Stimulated activated CD8-positive, alpha-beta memory T cell treated with anti-CD3 and anti-CD28 coated beads, Interleukin-7, amount 100 ng/mL, for 48 hours (primary cell): ENCODE measurements at places on chromosomes 13 and 19.

GRCh38 chr19:29952177-29952576 is 10.1 kb downstream of the URI1 start:
- DNase-seq, result no peak

- DNase-seq, result no peak
Observed at GRCh38 chr13:81406022-81406421, 1065.1 kb upstream of the SPRY2 start.

GRCh38 chr13:101639711-101640110 is 187.2 kb downstream of the ITGBL1 start:
- no peak for DNase-seq

DNA sequence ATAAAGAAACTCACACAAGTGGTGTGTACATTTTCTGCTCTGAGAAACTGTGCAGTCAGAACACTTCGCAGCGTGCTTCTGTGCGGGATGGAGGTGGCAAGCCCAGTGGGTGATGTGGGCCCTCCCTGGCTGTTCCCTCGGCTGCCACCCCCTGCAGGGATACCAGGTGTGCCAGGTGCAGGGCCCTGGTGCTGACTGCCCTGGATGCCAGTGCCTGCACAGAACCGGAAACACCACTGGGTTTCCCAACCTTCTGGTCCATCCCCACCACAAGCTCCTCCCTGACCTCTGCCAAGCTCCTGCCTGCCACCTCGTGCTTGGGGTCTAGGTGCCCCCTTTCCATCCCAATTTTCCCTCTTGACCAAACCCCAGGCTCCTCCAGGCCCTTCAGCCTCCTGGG is 81.9 kb upstream of the MCF2L start:
- DNase-seq, result no peak

DNA sequence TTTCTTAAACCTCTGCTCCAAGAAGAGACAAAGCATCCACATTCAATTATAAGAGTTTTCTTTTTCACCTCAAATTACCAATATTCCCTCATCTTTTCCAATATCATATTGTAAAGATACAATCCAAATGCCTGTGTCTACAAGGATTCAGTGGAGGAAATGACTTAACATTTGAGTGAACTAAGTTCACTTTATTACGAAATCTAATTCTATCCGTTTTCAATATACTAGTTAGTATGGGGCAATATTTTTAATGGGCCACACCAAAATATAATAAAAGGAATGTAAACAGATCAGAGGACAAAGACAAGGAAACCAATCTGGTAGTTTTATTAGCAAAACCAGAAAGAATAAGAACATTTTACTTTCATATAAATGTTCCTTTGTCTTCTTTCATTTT is 136.0 kb downstream of the DCLK1 start:
- DNase-seq, result no peak

GRCh38 chr19:49347191-49347590 is 12.0 kb downstream of the CD37 start:
- no peak for DNase-seq

- no peak for DNase-seq
Observed at GRCh38 chr19:3190470-3190770, 4.7 kb downstream of the NCLN start.

DNA sequence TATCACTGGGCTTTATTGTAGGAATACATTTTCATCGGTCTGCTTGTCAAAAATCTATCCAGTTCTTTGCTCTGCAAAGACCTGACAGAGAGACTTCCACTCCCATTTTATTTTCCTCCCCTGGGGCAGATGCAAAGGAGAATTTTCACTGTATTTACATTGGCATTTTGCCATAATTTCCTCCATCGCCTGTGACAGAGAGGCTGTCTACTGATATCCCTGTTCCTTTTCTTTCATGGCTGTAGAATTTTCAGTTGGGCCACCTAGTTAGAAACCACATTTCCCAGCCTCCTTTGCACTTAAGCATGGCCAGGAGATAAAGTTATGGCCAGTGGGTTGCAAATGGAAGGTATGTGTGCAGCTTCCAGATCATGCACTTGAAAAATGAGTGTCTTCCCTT is 89.3 kb downstream of the NUFIP1 start:
- no peak for DNase-seq

DNA sequence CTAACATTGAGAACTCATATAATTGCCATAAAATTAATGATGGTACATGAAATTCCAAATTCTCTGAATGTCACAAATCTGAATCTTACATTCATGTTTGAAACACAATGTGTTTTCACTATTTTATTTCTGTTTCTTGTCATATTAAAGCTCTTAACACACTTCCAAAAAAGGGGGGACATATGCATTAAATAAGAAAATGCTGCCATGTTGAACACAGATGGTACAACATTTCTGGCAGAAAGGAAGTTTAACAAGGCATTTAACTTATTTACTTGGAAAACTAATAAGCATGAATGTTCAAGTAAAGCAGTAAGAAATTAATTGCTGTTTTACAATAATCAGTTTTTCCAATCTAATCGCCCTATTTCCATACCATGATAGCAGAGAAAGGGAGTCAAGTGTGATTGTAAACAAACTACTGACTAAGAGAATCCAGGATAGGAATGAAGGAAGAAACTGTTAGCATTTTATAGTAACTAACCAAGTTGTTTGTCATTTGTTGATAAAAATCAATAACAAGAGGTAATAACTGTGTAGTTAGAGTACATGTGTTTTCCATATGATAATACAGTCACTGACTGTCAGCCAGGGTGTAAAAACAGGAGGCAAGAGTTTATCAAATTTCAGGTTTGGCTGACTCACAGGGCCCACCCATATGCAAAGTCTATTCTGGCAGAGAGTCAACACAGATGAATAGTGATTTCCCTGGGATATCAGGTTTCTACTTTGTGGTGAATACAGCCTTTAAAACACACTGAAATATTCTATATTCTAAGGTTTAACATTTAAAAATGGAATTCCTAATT is 5.7 kb upstream of the FOXO1 start:
- no peak for DNase-seq

GRCh38 chr13:111854403-111854802 is 212.5 kb upstream of the SOX1 start:
- no peak for DNase-seq
